ENCODE measurements at places on chromosomes 13 and 19.

DNA sequence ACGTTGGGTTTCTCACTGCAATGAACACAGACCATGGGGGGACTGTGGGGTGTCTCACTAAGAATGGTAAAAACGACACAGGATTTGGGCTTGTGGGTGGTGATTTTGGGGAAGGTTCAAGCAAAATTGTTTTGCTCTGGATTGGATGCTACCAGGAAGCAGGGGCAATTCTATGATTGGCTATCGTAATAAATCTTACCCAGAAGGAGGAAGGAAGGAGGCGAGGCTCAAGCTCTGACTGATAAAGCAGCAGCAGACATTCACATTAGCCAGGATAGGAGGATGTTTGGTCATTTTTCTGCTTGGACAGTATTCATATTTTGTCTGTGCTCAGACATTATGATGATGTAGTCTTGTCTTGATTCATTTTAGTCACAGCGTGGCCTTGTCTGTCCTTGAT lies 1.5 kb downstream of the ZNF576 start:
- peak overlapping the region; percentile 68 for H3K4me3 ChIP-seq
- DNase-seq, result no peak
- no peaks in the 10 kb centered on the region for H3K27me3 ChIP-seq
- H3K36me3 ChIP-seq, result peaks cover 24% of the 10 kb centered on the region
- H3K27ac ChIP-seq, result no peak overlapping the region
- peaks cover 23% of the 10 kb centered on the region for H3K4me1 ChIP-seq

DNA sequence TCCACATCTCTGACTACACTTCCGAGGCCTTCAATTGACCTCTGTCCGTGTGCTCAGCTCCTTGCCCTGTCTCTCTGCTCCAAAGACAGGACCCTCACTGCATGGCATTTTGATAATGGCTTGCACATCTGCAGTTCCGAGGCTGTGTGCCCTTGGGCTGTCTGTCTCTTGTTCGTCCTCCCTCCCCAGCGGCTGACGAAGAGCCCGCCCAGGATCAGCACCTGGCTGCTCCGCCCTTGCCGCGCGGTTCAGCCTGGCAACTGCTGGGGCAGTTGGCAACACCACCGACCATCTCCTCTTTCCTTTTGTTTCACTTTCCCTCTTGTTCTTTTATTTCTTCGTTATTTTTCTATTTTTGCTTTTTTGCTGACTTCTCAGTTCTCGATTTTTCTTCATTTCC lies 270.4 kb downstream of the TEX29 start:
- H3K4me3 ChIP-seq, result no peak overlapping the region
- H3K27me3 ChIP-seq, result no peaks in the 10 kb centered on the region
- no peak overlapping the region for H3K27ac ChIP-seq
- no peak for DNase-seq
- H3K36me3 ChIP-seq, result no peaks in the 10 kb centered on the region

DNA sequence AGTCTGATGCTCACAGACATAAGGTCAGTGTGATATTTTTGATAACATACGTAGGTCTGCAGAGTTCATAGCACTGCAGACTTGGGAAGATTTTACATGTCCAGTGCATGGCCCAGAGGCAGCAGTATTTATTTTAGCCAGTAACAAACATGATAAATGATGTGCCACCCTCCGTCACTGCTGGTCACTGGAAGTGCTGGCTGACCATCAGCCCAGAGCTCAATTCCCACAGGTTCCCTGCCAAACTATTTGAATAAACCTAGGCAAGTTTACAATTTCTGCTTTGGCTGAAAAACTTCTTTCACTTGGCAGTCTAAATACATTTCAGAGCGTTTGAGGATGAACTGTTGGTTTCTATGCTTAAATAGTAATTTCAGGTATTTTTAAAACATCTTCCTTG lies 135.5 kb upstream of the EDNRB start:
- no peaks in the 10 kb centered on the region for H3K27me3 ChIP-seq
- no peak for DNase-seq
- H3K4me1 ChIP-seq, result no peaks in the 10 kb centered on the region
- no peak overlapping the region for H3K4me3 ChIP-seq
- no peak overlapping the region for H3K27ac ChIP-seq

DNA sequence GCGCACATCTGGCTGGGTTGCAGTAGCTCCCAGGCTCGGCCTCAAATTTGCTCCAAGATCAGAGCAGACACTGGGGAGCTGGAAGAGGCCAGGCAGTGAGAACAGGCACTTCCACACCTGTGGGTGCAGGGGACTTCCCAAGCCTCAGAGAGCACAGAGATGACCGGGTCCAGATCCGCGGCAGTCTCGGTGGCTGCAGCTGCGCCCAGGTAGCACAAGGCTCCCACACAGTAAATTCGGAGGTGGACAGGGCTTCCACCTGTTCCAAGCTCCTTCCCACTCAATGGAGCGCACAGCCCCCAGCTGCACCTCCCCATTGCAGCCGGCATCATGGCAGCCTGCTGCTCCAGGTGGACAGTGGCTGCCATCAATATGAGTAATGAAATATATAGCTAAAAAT lies 1417.4 kb upstream of the SLC10A2 start:
- no peaks in the 10 kb centered on the region for H3K4me1 ChIP-seq
- H3K36me3 ChIP-seq, result no peaks in the 10 kb centered on the region
- H3K27ac ChIP-seq, result no peak overlapping the region
- H3K27me3 ChIP-seq, result no peaks in the 10 kb centered on the region
- no peak for DNase-seq

GRCh38 chr19:41860419-41861115 lies 512 bp downstream of the RPS19 start:
- H3K4me3 ChIP-seq, result peak overlapping the region; percentile 83
- H3K4me1 ChIP-seq, result peaks cover 27% of the 10 kb centered on the region
- no peak for DNase-seq
- H3K27me3 ChIP-seq, result no peaks in the 10 kb centered on the region

DNA sequence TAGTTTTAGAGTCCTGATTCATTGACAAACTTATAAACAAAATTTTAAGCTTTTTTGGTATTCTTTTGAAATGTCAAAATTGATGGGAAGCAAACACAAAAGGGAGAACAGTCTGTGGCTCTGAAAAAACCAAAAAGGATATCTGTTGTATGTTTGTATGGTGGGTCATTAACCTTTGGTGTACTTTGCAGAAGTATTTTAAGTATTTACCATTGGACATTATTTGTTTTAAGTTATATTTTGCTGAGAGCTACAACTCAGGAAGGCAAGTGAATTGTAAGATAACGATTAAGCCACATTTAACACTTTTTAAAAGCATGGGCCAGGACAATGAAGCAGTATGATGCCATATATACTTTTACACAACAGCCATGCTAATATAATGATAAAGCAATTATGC lies 15.2 kb downstream of the LPAR6 start:
- no peak for DNase-seq
- H3K4me3 ChIP-seq, result no peak overlapping the region
- H3K27me3 ChIP-seq, result no peaks in the 10 kb centered on the region
- H3K4me1 ChIP-seq, result peaks cover 32% of the 10 kb centered on the region
- no peaks in the 10 kb centered on the region for H3K36me3 ChIP-seq

- no peak overlapping the region for H3K4me3 ChIP-seq
- no peaks in the 10 kb centered on the region for H3K4me1 ChIP-seq
- DNase-seq, result no peak
- no peaks in the 10 kb centered on the region for H3K27me3 ChIP-seq
- no peak overlapping the region for H3K27ac ChIP-seq
- H3K36me3 ChIP-seq, result no peaks in the 10 kb centered on the region
Measured at GRCh38 chr19:38989066-38989605, 13.6 kb upstream of the FBXO17 start.

DNA sequence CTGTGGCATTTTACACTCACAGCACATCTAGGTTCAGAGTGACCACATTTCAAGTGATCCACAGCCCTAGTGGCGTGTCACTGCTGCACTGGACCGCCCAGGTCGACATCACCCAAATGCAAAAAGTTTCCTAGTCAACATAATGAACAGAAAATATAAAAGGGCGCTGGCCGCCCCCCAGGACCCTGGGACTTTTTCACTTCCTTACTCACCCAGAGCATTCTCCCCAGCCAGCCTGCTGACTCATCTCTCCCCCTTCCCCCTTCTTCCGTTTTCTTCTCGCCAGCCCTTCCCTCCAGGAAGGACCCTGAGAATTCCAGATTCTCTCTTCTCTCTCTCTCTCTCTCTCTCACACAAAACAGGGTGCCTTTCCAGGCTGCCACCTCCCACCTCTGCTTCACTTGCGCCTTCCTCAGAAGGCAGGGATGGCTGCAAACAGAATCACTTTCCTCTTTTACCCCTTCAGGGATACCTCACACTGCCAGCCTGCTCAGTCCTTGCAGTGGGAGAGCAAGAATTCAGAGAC lies 21.0 kb upstream of the GRWD1 start:
- DNase-seq, result no peak
- H3K27me3 ChIP-seq, result no peaks in the 10 kb centered on the region
- H3K4me1 ChIP-seq, result no peaks in the 10 kb centered on the region
- H3K36me3 ChIP-seq, result no peaks in the 10 kb centered on the region
- H3K27ac ChIP-seq, result no peak overlapping the region
- no peak overlapping the region for H3K4me3 ChIP-seq

DNA sequence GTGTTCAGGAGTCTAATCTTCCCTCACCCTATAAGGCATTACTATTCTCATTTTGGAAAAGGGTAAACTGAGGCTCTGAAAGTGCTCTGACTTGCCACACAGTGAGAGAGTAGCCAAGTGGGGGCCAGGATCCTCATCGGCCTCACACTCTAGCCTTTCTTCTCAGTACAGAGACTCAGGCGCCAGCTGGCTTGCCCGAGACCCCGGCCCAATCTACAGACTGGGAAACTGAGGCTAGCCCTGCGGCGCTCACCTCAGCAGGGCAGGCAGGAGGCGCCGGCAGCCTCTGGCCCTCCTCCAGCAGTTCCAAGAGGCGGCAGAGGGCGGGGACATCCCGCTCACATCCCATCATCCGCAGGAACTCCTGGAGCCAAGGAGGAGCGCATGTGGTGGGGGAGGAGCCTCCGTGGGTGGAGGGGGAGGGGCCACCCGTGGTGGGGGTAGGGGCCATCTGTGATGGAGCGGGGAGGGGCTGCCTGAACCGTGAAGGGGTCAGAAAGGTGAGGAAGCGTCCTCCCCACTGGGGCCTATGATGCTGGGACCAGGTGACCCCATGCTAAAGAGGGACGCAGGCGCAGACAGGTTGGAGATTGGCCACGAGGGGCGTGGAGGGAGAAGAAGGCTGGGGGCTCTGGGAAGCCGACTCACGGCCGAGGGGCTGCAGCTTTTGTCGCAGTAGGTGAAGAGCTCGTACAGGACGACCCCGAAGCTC lies 8.7 kb upstream of the INSL3 start:
- no peaks in the 10 kb centered on the region for H3K4me1 ChIP-seq
- H3K4me3 ChIP-seq, result no peak overlapping the region
- no peaks in the 10 kb centered on the region for H3K27me3 ChIP-seq

DNA sequence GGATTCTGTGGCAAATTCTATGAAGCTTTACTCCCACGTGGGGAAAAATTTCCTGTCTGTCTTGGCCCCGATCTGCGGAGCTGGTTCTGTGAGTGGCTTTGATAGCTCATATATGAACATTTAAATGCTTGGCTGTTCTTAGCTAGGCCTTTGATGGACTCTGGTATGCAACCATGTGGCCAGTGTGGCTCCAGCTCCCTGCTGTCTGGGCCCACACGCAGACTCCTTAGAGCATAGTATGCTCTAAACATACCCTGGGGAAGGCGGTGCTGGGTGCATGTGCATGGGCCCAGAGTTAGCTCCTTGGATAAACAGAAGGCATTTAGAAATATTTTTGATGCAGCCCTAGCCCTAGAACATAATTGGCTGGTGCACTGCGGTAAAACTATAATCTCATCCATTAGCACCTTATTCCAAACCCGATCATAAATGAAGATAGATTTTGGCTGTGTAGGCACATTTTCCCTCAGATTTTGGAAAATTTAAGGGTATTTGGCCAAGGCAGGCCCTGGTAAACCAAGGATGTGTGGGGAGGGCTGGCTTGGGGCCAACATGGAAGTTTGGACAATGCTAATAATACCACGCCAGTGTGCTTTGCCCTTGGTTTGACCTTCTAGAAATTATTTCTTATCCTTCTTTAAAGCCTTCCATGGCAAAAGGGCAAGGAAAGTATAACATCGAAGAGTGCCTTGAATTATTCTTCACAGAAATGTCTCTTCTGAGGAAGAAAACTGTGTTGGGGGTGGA lies 153.5 kb downstream of the LMO7 start:
- peaks cover 6% of the 10 kb centered on the region for H3K4me1 ChIP-seq
- peak; percentile 70 for DNase-seq
- no peaks in the 10 kb centered on the region for H3K27me3 ChIP-seq
- no peaks in the 10 kb centered on the region for H3K36me3 ChIP-seq
